ENCODE measurements at places on chromosomes 16 and 17. TPM values are rescaled to one million over a fixed set of nuclear protein-coding genes. Genes with fewer than 3 reads are reported as not detected.

DNA sequence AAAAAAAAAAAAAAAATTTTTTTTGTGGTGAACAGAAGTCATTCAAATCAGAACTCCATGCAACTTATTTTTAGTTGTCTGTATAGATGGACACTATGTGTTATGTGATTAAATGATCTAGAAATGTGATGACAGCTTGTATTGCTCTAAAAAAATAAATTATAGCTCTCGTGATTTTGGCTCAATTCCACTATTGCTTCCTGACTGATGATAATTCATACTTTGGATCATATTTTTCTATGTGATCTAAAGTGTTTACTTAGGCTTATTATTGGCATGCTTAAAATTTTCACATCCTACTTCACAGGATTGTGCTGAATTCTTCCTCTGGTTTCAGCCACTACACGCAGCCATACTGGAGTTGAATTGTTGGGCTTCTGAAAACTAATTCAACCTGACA lies 76.8 kb downstream of the RPGRIP1L start:
- no peak for DNase-seq

GRCh38 chr16:79598348-79599181 lies 2.0 kb downstream of the MAF start:
- peak; percentile 29 for DNase-seq

DNA sequence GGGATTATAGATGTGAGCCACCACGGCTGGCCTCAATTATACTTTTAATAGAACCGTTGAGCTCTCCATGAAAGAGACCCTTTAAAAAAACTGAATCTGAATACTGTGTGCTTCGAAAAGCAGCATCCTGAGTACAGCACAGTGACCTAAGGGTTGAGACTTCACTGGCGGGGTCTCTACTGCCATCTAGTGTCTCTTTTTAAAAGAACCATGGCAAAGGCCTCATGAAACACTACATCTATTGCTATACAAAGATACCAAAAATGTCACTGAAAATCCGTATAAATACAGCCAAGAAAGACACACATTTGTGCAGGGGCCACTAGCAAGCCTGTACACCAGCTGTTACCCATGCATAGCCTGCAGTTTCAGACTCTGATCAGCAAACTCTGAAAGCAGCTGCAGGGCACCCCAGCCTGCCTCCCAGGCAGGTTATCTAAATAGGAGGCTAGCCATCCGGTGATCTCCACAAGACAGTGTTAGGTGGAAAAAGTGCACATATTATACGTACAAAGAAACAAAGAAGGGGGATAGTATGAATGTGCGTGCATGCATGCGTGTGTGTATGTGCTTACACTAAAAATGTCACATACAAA lies 35.3 kb downstream of the NPLOC4 start:
- DNase-seq, result peak; percentile 52

DNA sequence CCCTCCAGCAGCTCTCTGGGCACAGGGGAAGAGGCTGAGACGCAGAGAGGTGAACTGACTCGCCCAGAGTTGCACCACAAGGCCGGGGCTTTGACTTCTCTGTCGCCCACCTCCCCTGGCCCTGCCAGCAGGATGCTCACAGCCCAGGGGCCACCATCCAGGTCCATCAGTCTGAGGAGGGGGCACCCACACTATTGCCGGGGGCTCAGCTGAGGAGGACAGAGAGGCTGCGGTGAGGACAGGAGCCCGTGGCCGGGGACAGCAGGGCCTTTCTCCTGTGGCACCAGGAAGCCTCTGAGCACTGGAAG lies 32.6 kb downstream of the KDM8 start:
- DNase-seq, result no peak

DNA sequence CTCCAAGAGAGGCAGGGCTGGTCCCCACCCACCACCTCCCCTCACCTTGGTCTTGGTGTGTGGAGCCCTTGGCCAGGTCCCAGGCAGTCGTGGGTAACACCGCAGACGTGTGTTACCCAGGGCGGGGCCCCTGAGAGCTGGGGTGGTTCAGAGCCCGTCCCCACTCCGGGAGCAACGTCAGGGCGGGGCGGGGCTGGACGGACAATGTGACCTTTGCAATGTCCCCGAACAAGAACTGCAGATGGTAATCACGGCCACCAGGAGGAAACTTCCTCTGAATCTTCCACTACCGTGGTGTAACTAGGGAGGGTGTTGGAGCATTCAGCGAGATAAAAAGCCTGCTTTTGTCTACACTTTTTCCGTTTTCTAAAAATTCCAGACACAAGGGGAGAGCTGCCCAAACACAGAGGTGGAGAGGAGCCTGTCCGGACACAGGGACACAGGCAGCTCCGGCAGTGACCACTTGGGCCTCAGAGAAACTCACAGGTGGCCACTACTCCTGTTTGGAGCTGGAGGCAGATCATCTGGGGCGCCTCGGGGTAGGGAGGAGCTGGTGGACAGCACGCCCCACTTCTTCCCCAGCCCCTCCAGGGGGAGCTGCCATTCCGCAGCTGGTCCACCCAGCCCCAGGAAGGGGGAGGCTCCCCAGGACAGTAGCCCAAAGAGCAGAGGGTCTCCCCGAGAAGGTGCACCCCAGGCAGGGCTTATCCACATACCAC lies 14.2 kb upstream of the SLC38A10 start:
- peak; percentile 97 for DNase-seq

DNA sequence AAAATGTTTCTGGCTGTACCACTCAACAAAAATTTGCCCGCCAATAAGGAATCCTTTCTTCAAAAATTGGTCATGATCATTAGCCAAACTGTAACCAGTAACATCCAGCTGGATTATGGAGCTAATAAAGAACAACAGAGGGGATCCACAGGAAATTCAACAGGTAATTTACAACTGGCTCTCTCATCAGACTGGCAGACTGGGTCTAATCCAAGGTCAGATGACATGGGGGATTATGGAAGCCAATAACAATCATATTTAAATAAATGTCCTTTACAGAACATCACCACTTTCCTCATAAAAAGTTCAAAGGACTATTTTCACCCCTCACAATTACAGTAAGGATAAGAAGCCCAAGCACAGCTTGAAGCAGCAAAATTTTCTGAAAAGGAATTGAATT lies 66.4 kb downstream of the KANSL1 start:
- DNase-seq, result no peak

- DNase-seq, result no peak
Measured at GRCh38 chr16:23535901-23536300, 21.2 kb downstream of the EARS2 start.

Gene TP53TG3
- total RNA-seq, result not detected

- no peak for DNase-seq
Measured at GRCh38 chr16:48441863-48442279, 56.7 kb upstream of the SIAH1 start.

- DNase-seq, result no peak
Measured at GRCh38 chr17:72861811-72862210, 230.7 kb downstream of the SLC39A11 start.

Gene TM4SF5
- 37.7 TPM for total RNA-seq

DNA sequence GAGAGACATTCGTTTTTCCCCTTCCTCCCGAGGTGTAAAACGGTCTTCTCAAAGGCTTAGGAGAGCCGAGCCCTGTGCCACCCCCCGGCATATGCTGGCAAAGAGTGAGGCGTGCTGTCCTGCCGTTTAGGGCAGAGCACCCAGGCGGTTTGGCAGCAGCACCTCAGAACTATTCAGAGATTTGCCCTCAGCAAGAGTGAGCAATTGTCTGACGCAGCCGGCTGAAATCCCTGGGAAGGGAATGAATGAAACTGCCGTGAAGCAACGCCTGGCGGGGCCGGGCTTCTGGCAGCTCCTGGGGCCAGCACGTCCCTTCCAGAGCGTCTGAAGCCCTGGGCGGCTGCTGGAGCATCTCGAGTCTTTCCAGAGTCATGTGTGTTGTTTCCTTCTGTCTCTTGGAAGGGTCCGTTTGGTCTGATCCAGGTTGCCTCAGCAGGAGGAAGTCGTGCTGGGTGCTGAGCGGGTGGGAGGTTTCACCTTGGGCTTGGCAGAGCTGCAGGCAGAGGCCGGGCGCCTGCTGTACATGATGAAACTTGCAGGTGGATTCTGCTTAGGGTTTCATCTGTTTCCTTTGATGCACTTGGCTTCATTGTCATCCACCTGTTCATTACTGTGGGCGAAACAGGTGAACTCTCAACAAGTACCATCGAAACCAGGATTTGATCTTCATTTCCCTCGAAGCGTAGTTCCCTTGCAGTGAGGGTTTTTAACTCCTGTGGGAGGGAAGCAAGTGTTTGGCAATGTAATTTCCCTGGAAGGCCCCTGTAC lies 35.4 kb downstream of the TBCD start:
- no peak for DNase-seq

DNA sequence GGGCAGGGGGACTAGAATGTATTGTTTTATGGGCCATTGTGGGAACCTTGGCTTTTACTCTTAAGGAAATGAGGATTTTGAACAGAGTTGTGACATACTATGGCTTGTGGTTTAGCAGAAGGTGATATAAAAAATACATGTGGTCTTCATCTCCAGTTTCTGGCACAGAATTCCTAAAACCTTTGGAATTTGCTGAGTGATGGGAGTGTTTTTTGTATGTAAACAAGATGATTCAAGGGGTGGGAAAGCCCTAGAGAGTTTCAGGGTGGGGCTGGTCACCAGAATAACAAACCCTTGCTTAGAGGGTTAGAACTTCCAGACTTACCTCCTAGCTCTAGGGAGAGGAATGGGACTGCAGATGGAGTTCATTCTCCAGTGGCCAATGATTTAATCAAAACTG lies 316.1 kb downstream of the PHKB start:
- no peak for DNase-seq

GRCh38 chr17:15290605-15291004 lies 25.5 kb upstream of the PMP22 start:
- no peak for DNase-seq

- no peak for DNase-seq
Measured at GRCh38 chr16:77359065-77359502, 75.8 kb downstream of the ADAMTS18 start.

- peak; percentile 31 for DNase-seq
Measured at GRCh38 chr17:32349503-32349853, 479 bp upstream of the ZNF207 start.

GRCh38 chr17:60559659-60559994 lies 33.6 kb upstream of the APPBP2 start:
- no peak for DNase-seq

- DNase-seq, result no peak
Measured at GRCh38 chr16:69479775-69480174, 55.4 kb downstream of the CYB5B start.

DNA sequence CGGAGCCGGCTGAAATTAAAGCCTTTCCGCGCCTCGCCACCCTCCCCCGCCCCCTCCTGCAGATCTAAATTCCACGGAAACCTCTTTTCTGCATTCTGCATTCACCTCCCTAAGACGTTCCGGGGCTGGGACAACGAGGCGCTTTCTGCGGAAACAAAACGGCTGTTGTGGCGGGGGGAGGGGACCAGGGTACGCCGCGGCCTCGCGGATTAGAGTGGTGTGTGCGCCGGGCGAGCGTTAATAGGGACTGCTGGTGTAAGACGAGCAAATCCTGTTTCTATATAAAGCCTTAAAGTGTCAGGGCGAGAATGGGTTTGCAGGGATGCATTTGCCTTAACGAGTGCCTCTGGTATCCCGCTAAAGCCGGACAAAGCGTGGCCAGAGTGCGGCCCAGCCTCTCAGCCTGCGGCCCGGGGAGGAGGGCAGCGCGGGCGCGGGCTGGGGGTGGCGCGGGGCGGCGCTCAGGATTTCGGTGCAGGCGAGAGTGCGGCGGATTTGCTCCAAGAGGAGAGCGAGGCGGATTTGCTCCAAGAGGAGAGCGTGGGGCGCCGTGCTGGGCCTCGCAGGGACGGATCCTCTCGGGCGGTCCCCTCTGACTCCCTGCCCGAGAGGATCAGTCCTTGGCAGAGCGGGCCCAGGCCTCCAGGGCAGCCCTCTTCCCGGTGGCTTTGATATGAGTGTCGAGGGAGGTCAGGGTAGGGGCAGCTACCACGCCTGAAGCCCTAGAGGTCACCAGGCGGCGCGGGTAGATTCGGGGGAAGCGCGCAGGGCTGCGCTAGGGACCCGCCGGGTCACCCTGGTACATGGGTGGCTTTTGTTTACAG lies 5.1 kb downstream of the BAHCC1 start:
- DNase-seq, result peak; percentile 61

DNA sequence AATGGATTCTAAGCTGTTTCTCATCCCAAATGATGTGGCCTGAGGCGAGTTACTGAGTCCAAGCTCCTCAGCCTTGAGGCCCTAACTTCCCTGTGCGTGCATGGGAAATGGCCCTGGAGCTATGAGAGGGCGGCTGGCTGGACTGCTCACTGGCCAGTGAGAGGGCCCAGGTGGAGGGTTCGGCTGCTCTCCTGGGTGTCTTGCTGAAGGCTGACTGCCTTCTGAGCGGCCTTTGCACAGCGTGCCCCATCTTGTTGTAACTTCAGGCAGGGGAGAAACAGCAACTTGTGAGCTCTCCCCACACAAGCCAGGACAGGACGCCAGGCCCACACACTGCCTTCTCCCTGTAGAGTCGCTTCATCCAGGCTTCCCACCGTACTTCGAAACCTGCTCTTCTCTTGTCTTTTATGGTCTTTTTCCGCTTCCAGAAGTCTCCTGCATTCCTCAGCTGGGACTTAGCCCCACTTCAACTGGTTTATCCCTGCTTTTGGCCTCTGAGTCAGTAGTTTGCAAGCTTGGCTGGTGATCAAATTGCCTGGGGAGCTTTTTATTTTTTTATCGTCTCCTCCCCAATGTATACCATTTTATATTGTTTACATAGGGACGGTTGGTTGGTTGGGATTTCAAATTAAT lies 13.3 kb downstream of the CDH3 start:
- peak; percentile 72 for DNase-seq

Gene SLC38A8
- not detected for total RNA-seq

DNA sequence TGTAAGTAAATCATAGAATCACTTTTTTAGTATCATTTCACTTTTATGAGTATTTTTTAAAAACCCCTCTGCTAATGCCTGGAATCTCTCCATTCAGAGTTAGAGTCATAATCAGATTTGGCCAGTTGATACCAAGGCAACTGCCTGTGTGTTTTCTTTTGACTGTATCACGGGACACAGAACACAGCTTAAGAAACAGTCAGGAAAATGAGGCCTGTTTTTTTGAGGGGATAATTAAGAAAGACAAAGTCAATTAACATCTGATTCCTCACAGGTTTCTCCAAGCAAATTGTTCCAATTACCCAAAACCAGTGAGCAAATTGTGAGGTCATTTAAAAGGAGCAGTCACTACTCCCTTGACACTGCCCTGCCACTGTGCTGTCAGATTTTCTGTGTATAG lies 944.5 kb upstream of the SOX9 start:
- DNase-seq, result no peak

DNA sequence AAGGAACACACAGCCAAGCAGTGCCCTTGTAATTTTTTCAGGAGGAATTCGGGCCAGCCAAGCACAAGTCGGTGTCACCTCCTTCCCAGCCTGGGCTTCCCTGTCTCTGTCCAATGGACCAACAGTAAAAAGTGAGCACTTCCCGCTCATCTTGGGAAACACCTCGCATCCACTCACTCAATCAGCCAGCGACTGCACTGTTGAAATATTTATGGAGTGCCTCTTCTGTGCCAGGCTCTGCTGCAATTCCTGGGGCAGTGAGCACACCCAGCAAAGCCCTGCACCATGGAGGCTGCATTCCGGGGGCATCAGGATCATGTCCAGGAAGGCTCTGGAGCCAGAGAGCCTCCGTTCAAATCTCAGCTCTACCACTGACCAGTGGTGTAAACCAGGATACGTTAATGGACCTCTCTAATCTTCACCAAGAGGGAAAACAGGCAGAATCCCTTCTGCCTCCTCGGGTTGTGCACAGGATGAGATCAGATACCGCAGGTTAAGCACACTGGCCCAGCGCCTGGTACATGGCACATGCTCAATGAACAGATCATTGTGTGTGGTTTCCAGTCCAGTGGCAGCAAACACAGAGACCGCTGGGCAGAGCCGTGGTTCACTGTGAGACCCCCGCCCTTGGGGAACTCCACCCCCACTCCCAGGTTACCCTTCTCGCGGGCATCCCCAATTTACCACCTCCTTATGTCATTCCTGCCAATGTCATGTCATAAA lies 194.3 kb downstream of the ZNF423 start:
- no peak for DNase-seq
